ENCODE measurements at places on chromosomes 6 and 20. TPM values are rescaled to one million over a fixed set of nuclear protein-coding genes. Genes with fewer than 3 reads are reported as not detected.

LGSN gene
- not detected for total RNA-seq

GRCh38 chr6:28449056-28449455, 5.8 kb upstream of the ZSCAN23 start:
- DNase-seq: no peak
- no peaks in the 10 kb centered on the region for H3K27me3 ChIP-seq
- no peaks in the 10 kb centered on the region for H3K36me3 ChIP-seq
- no peaks in the 10 kb centered on the region for H3K4me1 ChIP-seq
- no peak overlapping the region for H3K4me3 ChIP-seq

GPSM3 gene
- 14.1 TPM for total RNA-seq

HLA-A gene
- 223 TPM for total RNA-seq
